Ascending aorta (tissue), 2 donors: ENCODE measurements at places on chromosomes 16 and 17.

- DNase-seq: no peak
- H3K36me3 ChIP-seq: no peaks in the 10 kb centered on the region
Observed at GRCh38 chr17:18031955-18032354, 7.0 kb downstream of the ATPAF2 start.

DNA sequence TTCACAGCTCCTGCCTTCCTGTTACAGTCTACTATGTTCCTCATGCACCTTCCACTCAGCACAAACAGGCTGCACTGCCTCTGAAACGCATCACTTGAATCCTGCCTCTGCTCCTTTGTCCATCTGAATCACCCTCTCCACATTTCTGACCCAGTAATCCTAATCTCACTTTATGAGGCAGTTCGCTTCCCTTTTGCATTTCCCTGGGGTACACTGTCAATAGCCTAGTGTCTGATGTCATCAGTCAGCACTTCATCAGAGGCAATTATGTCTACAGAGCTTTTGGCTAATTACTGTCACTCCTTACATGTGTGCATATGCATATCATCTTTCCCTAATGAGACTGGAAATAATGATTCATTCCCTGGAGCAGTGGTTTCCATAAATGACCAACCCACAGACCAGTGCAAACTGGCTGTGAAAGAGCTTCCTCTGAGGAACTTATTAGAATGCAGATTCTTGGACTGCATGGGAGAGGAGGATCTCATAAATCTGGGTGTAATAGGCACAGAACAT lies 23.6 kb downstream of the CA4 start:
- DNase-seq: no peak
- H3K4me3 ChIP-seq: no peak overlapping the region
- no peaks in the 10 kb centered on the region for H3K27me3 ChIP-seq
- H3K4me1 ChIP-seq: no peaks in the 10 kb centered on the region

- no peaks in the 10 kb centered on the region for H3K4me1 ChIP-seq
- no peaks in the 10 kb centered on the region for H3K27me3 ChIP-seq
- no peaks in the 10 kb centered on the region for H3K36me3 ChIP-seq
- no peak overlapping the region for H3K27ac ChIP-seq
Observed at GRCh38 chr16:86824751-86825296, 246.5 kb downstream of the FOXL1 start.

GRCh38 chr17:72702998-72703397 lies 389.5 kb downstream of the SLC39A11 start:
- H3K4me3 ChIP-seq: no peak overlapping the region
- no peaks in the 10 kb centered on the region for H3K27me3 ChIP-seq
- H3K36me3 ChIP-seq: no peaks in the 10 kb centered on the region
- no peak for DNase-seq
- no peak overlapping the region for H3K27ac ChIP-seq
- H3K4me1 ChIP-seq: no peaks in the 10 kb centered on the region

DNA sequence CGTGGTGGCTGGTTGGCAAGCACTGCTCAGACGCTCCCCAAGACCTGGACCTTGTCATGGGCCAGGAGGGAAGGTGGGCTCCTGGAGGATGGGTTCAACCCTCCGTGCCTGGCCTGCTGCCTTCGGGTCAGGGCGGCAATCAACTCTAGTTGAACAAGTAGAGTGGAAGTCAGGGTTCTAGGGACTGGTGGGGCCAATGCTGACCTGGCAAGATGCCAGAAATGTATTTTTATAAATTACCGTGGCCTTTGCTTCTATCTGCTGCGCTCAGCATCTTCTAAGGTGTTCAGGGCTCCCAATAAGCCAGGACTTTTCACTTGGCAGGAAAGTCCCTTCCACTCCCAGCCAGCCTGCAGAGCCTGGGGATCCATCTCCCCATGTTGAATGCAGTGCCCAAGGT lies 207.1 kb upstream of the N4BP1 start:
- DNase-seq: no peak
- no peak overlapping the region for H3K4me3 ChIP-seq
- no peaks in the 10 kb centered on the region for H3K36me3 ChIP-seq
- no peaks in the 10 kb centered on the region for H3K27me3 ChIP-seq
- no peak overlapping the region for H3K27ac ChIP-seq

GRCh38 chr16:78694414-78694813 lies 595.0 kb downstream of the WWOX start:
- no peaks in the 10 kb centered on the region for H3K36me3 ChIP-seq
- DNase-seq: no peak
- no peak overlapping the region for H3K27ac ChIP-seq
- H3K27me3 ChIP-seq: no peaks in the 10 kb centered on the region

- peak overlapping the region; percentile 71 for H3K27ac ChIP-seq
- no peaks in the 10 kb centered on the region for H3K36me3 ChIP-seq
- peak overlapping the region; percentile 49 for H3K4me3 ChIP-seq
Observed at GRCh38 chr16:85436636-85437165, 176.4 kb upstream of the GSE1 start.

GRCh38 chr17:2192367-2193057 lies 111.1 kb downstream of the SMG6 start:
- no peak overlapping the region for H3K4me3 ChIP-seq
- no peaks in the 10 kb centered on the region for H3K27me3 ChIP-seq
- DNase-seq: no peak

DNA sequence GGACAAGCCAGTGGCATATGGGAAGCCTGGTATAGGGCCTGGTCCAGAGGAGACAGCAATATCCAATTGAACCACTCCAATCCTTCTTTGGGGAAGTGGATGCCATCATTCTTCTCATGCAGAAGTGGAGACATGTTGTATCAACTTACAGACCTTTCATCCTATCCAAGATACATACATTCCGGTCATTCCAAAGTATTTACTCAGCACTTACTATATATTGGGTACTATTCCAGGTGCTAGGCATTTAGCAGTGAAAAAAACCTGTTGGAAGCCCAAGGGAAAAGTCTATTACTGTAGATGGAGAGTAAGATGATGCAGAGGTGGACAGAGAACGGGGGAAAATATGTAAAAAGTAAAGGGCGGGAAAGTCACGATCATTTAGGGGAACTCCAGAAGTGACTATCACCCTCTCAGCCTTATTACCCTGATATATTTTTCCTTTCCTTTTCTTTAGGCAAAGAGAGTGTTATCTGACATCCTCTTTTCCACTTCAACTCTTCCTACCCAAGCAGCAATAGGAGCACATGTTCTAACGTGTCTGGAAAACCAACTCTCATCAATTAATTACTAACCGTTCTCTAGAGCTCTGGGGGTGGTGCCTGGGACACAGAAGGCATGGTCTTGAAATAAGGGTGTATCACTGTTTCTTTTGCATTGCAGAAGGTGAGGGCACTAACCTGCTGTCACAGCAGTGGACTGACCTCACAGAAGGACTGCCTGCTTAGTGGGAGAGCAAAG lies 210.1 kb upstream of the MAF start:
- no peaks in the 10 kb centered on the region for H3K4me1 ChIP-seq
- H3K27me3 ChIP-seq: no peaks in the 10 kb centered on the region
- H3K36me3 ChIP-seq: no peaks in the 10 kb centered on the region
- H3K4me3 ChIP-seq: no peak overlapping the region
- DNase-seq: no peak

- DNase-seq: no peak
- H3K27me3 ChIP-seq: no peaks in the 10 kb centered on the region
- no peak overlapping the region for H3K27ac ChIP-seq
- no peaks in the 10 kb centered on the region for H3K36me3 ChIP-seq
- no peak overlapping the region for H3K4me3 ChIP-seq
Observed at GRCh38 chr16:63372283-63372682, 1336.0 kb upstream of the CDH8 start.

- no peak for DNase-seq
- H3K27me3 ChIP-seq: no peaks in the 10 kb centered on the region
- no peaks in the 10 kb centered on the region for H3K4me1 ChIP-seq
Observed at GRCh38 chr16:74224828-74225612, 71.6 kb upstream of the PSMD7 start.

DNA sequence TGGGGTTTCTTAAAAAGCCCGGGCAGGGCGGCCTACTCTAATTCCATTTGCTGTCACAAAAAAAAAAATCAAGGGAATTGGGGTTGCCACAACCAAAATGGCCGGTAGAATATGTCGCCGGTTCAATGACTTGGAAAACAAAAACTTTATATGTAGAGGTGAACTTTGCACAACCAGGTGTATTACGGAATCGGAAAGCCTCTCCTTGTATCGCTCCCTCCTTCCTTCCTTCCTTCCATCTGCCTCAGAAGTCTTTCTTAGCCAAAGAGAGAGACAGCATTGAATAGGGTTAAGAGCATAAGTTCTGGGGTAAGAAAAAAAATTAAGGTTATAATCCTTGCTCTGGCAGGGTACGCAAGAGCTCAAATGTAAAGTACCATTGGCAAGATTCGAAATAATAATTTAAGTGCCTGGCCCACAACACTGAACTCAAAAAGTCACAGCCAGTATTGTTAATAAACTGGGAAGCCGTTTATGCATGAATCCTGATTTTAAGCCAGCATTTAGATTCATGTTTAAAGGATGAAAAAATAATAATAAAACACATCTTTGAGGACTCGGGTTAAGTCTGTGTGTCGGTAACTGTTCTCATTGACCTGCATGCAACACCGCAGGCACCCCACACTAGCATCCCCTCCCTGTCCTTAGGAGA lies 522 bp upstream of the GLG1 start:
- no peaks in the 10 kb centered on the region for H3K4me1 ChIP-seq
- peak overlapping the region; percentile 97 for H3K27ac ChIP-seq
- H3K27me3 ChIP-seq: no peaks in the 10 kb centered on the region

DNA sequence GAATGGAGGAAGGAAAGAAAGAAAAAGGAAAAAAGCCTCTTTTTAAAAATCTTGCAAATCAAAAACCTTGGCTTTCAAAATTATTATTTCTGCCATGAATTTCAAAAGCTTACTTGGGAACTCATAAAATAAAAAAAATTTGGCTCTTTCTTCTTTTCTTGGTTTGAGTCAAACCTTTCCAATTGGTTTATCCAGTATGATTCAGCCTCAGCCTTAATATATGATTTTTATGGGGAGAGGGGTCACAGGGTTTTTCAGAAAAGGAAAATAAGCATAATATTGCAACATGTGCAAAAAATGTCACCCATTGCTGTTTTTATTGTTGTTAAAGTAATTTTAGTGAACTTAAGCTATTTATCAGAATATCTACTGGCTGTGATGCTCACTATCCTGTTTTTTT lies 31.2 kb upstream of the HAPSTR1 start:
- no peak overlapping the region for H3K4me3 ChIP-seq
- H3K4me1 ChIP-seq: no peaks in the 10 kb centered on the region
- H3K36me3 ChIP-seq: no peaks in the 10 kb centered on the region
- no peak for DNase-seq
- H3K27me3 ChIP-seq: no peaks in the 10 kb centered on the region

GRCh38 chr16:27284865-27285675 lies 16.5 kb upstream of the NSMCE1 start:
- no peaks in the 10 kb centered on the region for H3K36me3 ChIP-seq
- no peak for DNase-seq
- H3K27ac ChIP-seq: no peak overlapping the region
- no peaks in the 10 kb centered on the region for H3K27me3 ChIP-seq
- peaks cover 2% of the 10 kb centered on the region for H3K4me1 ChIP-seq
- H3K4me3 ChIP-seq: no peak overlapping the region

DNA sequence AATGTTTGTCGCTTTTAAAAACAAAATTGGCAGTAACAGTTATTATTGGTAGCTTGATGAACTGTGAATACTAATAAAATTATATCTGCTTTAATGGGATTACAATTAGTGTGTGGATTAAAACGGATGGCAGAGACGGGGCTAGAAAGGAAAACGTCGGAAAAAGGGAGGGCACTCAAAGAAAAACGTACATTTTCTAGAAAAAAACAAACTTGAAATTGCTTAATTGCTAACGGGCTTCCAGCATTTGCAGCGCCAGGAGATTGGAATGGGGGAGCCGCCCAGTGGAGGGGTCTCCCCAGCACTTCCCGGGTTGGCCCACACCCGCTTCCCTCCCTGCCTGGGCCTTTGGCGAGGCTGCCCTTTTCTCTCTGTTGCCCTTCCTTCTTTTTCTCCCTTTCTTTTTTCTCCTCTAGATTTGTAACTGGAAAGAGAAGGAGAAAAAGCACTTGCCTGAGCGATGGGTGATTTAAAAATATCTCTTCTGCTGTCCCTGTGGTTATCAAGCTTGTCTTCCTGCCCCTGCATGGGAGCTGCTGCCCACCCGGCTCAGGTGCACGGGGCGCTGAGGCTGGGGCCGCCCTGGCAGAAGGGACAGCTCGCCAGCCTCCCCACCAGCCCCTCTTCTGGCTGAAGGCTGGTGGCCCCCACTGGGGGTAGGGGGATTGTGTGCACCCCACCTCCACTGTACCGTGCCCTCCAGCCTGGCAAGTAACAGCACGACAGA lies 5.9 kb downstream of the BAHCC1 start:
- H3K36me3 ChIP-seq: no peaks in the 10 kb centered on the region
- no peaks in the 10 kb centered on the region for H3K27me3 ChIP-seq
- H3K27ac ChIP-seq: peak overlapping the region; percentile 91
- H3K4me1 ChIP-seq: peaks cover 46% of the 10 kb centered on the region
- peak overlapping the region; percentile 81 for H3K4me3 ChIP-seq
- no peak for DNase-seq

DNA sequence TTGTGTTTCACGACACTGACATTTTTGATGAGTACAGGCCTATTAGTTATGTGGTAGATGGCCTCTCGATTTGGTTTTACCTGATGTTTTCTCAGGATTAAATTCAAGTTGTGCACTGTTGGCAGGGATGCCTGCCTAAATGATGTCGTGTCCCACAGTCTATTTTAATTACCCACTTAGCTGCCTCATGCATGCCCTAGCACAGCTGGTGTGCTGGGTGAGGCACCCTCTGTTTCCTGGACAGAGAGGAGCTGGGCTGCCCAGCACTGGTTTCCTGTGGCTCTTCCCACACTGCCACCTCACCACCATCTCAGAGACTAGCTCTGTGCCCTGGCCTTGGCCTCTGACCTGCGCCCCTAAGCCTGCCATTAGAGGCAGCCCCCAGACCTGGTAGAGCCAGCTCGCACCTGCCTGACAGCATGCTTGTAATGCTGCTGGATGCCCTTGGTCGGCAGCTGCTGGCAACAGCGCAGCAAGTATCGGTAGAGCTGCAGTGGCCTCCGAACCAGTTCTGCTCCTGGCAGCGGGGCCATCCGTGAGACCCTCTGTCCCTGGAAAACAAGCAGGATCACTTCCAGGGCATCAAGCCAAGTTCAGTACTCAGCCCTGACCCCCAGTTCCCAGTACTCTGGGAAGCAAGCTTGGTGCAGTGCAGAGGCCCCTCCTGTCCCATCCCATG lies 10.9 kb downstream of the LYRM9 start:
- H3K4me3 ChIP-seq: no peak overlapping the region
- peaks cover 4% of the 10 kb centered on the region for H3K36me3 ChIP-seq
- H3K27me3 ChIP-seq: no peaks in the 10 kb centered on the region
- no peaks in the 10 kb centered on the region for H3K4me1 ChIP-seq

DNA sequence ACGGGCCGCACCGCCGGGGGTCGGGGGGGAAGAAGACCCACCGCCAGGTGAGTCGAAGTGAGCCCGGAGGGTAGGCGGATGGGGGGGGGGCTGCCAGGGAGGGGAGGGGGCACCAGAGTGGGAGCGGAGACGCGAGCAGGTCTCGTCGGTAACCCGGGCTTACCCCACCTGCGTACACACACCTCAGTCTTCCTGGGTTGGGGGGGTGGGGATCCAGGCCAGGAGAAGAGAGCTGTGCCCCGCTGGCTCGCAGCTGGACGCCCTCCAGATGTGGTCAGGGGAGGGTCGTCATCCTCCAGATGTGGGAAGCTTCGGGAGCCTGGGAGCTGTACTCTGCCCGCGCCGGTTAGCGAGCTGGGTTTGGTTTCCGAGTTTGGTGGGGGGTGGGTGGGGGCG lies 1.2 kb downstream of the CACNA1G start:
- peaks cover 23% of the 10 kb centered on the region for H3K4me1 ChIP-seq
- H3K27ac ChIP-seq: no peak overlapping the region
- H3K27me3 ChIP-seq: peaks cover 10% of the 10 kb centered on the region

- peaks cover 51% of the 10 kb centered on the region for H3K36me3 ChIP-seq
- H3K27ac ChIP-seq: peak overlapping the region; percentile 85
- H3K4me1 ChIP-seq: peaks cover 5% of the 10 kb centered on the region
- DNase-seq: no peak
- H3K4me3 ChIP-seq: no peak overlapping the region
Observed at GRCh38 chr16:68257906-68258800, 6.2 kb upstream of the SLC7A6 start.
